Activated T-cell treated with anti-CD3 and anti-CD28 coated beads for 48 hours (primary cell): ENCODE measurements at places on chromosomes 12 and 14.

- DNase-seq = no peak
Observed at GRCh38 chr14:104514156-104514848, 65.3 kb upstream of the C14orf180 start.

- DNase-seq = no peak
Observed at GRCh38 chr14:95402578-95402977, 82.9 kb upstream of the CLMN start.

- DNase-seq = no peak
Observed at GRCh38 chr12:22899184-22899583, 274.2 kb downstream of the ETNK1 start.

DNA sequence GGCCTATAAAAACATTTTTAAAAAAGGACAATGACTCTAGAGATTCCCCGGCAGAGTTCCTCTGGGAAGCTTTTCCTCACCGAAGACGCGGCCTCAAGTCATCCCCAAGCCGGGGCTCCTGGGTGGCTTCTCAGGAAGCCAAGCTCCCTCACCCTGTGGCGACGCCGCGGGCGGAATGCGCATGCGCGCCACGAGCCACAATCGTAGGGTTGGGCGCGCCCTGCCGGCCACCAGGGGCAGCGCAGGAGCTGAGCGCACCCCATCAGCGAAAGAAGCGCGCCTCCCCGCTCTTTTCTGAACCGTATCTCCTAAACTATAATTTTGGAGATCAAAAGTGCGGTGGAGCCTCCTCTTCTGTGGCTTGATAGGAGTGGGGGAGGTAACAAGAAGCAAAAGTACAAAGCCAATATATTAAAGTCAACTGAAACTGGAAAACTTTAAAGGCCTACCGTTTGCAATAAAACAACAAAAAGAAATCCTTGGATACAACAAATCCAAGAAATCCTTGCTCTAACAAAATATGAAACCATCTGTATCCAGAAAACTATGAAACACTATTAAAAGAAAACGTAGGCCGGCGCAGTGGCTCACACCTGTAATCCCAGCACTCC is 17.4 kb upstream of the CHFR start:
- peak; percentile 91 for DNase-seq

- no peak for DNase-seq
Observed at GRCh38 chr14:82911930-82912329, 1378.3 kb upstream of the SEL1L start.

DNA sequence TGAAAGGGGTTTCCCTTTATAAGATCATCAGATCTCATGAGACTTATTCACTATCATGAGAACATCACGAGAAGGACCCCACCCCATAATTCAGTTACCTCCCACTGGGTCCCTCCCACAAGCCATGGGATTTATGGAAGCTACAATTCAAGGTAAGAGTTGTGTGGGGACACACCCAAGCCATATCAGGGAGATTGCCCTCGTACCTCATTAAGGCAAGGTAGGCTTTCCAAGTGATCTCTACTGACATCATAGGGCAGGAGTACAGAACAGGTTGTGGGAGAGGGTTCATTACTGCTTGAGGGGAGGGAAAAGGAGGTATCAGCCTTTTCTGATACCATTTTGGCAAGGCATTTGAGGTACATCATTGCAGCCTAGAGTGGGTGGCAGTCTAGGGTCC is 524.6 kb downstream of the PRKD1 start:
- no peak for DNase-seq

DNA sequence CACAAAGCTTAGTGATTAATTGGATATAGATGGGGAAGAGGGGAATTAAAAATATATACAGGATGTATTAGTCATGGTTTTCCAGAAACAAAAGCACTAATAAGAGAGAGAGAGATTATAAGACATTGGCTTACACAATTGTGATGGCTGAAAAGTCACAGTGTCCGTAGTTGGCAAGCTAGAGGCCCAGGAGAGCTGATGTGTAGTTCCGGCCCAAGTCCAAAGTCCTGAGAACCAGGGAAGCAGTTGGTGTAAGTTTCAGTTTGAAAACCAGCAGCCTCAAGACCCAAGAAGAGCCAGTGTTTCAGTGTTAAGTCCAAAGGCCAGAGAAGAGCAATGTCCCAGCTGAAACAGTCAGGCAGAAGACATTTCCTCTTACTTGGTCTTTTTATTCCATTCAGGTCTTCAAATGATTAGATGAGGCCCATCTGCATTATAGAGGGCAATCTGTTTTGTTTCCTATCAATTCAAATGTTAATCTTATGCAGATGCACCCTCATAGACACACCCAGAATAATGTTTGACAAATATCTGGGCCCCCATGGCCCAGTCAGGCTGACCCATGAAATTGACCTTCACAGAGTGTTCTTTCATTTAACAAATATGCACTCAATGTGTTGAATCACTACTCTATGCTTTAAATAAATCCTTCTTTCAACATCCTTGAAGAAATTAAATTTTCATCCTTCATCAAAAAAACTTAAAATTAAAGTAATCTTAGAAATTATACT is 67.2 kb upstream of the DIO2 start:
- DNase-seq = no peak

DNA sequence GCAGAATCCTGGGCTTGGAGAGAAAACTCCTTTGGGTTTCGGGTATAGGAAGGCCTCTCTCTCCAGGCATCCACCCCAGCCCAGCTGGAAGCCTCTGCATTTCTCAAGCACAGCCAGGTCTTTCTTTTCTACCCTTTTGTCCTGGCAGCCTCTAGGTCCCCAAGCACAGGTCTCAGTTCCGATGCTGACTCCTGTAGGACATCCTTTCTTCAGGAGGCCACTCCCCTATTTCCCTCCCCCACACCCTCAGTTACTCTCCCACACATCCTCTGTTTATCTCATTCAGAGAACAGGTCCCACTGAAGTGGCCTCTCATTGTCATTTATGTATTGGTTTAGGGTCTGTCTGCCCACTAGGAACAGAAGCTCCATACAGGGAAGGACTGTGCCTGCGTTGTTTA is 352.6 kb downstream of the VRK1 start:
- DNase-seq = no peak

GRCh38 chr12:47891356-47891755 is 13.4 kb downstream of the VDR start:
- DNase-seq = no peak

DNA sequence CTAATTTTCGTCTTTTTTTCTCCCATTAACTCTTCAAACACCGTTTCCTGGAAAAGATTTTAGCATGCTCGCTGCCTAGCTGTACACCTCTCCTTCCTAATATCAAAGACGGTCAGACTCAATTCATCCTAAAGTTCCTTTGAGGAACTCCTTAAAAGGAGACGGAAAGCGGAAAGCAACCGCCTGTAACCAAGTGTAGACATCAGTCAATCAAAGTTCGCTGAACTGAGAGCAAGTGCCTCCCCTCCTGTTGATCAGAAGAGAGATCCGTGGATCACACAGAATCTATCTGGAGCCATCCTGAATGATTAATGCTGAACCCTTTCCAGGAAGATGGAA is 412 bp upstream of the TEP1 start:
- DNase-seq = no peak

GRCh38 chr12:25824734-25825133 is 133.7 kb upstream of the RASSF8 start:
- DNase-seq = no peak

- DNase-seq = peak; percentile 66
Observed at GRCh38 chr12:46383654-46384450, 11.3 kb upstream of the SLC38A2 start.

GRCh38 chr12:123118497-123118896 is 32.4 kb downstream of the PITPNM2 start:
- DNase-seq = no peak

DNA sequence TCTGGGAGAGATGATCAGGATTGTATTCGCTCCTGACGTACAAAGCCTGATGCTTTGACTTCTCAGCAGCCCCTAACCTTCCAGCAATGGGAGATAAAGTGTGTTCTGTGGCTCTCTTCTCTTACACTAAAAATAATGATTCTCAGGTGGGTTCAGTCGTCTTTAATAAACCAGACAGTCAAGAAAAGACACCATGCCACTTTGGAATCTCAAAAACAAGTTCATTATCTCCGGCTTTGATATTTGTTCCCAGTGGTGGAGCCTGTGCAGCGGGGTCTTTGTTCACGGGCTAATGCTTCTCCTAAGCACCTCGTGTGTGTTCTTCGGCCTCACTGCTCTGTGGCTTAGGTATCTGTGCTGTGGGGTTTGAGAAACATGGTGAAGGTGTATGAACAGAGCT is 1.6 kb downstream of the ACVR1B start:
- DNase-seq = no peak

GRCh38 chr14:31018057-31018645 is 7.3 kb upstream of the AP4S1 start:
- DNase-seq = no peak

DNA sequence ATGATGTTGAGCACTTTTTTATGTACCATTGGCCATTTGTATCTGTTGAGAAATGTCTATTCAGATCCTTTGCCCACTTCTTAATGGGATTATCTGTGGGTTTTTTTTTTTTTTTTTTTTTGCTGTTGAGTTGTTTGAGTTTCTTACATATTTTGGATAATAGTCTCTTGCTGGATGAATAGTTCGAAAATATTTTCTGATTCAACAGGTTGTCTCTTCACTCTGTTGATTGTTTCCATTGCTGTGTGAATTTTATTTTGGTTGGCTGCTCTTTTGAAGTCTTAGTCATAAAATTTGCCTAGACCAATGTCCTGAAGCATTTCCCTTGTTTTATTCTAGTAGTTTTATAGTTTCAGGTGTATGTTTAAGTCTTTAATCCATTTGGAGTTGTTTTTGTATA is 64.5 kb downstream of the CAND1 start:
- no peak for DNase-seq

GRCh38 chr12:8087666-8088065 is 5.6 kb downstream of the NECAP1 start:
- DNase-seq = no peak

DNA sequence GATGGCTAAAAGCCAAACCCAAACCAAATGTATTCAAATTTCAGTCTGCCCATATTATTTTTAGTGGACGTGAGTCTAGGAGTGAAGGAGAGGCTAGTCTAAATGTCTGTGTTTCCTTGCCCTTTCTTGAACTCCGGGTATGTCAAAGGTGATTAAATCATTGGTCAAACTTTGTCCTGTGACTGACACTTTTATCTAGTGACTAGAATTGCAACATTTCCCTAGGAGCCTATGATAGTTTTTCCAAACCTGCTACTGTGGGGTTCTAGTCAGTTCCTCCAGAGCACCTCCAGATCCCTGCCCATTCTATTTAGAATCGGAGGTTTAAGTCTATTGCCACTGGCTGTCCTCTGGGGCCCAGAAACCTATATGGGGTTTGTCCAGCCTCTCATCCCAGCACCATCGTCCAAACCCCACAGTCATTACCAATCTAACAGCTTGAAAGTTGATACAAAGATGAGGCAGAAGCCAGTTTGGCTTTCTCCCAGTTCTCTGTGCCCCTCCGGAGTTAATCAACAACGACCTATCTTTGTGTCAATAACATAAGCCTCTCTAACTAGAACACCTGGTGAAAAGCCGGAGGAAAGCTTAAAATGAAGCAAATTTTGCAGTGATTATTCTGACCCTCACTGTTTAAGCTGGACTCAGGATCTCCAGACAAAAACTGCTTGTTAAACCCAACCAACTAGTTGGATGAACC is 306.7 kb downstream of the ZFP36L1 start:
- no peak for DNase-seq

- no peak for DNase-seq
Observed at GRCh38 chr12:11651381-11651780, 1.9 kb downstream of the ETV6 start.

DNA sequence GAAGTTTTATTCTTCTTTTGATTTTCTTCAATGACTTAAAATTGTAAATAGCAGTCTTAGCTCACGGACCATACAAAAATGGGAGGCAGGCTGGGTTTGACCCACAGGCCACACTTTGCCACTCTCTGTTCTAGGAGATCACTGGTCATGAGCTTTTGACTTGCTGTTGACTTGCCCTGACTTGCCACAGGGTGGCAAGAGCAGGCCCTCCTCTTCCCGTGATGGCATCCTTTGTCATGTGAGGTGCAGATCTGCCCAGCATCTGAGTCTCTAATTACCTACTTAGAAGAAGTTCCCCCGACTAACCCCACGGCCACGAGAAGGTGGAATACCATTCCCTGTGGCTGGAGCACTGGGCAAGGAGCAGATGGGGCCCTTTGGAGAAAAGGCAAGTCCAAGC is 81.0 kb upstream of the SCAF11 start:
- DNase-seq = no peak

DNA sequence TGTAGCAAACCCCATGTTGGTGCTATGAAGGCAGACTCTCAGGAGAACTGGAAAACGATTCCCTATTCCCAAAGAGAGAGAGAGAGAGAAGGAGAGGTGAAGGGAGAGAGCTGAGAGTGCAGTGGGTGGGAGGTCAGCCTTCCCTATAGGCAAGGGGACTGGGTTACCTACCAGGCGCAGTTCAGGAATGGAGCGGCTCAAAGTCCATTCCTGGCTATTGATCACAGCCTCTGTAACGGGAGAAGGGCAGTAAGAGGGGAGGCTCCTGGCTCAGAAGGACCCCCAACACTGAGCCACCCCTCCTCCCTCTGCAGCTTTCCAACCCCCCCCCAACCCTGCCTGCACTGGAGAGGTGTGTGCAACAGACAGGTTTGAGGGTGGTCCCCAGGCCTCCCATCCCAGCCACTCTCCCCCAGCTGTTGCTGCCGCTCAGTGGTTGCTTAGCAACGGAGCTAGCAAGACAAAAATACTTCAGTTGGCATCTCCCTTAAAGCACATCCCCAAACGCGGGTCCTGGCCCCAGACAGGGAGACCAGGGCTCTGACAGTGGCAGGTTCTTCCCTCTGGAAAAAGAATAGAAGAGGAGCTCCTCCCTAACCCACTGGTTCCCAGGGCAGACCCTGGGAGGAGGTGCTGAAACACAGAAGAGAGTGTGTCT is 3.2 kb downstream of the AGAP2 start:
- no peak for DNase-seq

DNA sequence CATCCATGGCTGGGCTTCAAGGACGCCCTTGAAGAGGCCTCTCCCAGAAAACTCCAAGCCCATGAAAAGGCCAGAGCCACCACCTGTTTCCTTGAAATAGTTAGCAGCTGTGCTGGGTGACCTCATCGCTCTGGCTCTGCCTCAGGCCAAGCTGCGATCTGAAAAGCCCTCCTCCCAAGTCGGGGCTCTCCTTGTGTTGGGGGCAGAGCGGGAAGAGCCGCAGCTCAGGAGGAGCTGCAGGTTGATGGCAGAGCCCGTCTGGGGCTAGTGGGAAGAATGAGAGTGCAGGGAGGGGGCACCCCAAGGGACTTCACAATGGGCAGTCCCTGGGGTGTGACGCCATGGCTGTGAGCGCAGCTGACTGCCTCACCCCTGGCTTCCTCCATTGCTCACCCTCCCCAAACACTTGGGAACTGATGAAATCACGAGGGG is 50.0 kb upstream of the STON2 start:
- DNase-seq = no peak

DNA sequence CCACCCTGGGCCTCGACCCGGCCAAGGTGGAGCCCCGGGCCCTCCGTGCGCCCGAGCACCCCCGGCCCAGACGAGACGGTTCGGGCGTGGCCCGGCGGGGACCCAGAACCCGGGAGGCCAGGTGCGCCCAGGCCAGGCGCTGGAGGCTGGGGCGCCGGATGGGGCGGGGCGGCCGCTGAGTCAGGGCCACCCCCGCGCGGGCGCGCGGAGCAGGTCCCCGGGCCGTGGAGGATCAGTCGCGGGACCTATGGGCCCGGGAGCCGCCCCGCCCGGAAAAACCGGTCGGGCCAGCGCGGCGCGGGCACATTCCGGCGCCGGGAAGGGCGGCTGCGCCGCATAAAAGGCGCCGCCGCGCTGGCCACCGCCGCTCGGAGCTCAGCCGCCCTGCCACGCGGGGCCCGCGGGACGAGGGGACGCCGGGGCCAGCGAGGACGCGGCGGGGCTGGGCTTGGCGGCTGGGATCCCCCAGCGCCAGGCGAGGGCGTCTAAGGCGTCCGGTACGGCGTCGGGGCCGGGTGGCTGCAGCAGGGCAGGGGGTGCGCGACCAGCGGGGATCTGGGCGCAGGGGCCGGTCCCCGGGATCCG is 21.5 kb upstream of the KIF26A start:
- no peak for DNase-seq
